Left hindlimb (tissue), 1 donor: ENCODE measurements at places on chromosomes 1 and 21.

- no peak for DNase-seq
Observed at GRCh38 chr1:150267896-150268295, 920 bp downstream of the APH1A start.

DNA sequence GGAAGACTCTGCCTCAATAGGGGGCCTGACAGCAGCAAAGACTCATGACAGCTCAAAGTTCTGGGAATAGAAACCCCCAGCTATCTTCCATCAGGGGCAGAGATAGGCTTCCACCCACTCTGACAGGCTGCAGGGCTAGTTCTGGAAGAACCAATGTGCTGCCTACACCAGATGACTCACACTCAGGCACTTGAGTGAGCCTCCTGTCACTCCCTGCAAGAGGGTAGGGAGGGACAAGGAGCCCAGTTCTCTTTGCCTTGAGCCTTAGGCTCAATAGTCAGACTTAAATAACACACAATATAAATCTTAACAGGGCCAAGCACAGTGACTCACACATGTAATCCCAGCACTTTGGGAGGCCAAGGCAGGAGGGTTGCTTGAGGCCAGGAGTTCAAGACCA is 386.4 kb downstream of the HHAT start:
- no peak for DNase-seq

DNA sequence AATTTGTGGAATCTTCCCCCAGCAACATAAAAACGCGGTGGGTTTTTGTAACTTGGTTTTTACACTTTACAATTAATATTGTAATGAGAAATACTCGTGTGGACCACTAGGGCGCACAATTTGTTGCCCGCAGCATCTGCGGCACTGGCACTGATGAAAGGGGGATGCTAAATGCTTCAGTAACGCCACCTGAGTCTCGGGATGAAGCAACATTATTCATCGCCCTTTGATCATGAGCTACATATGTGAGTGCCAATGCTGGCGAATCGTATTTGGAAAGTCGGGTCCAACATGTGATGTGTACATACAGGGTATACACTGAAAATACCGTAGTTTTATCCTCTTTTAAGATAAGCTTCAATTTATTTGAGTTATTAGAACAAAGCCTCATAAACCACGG is 34.2 kb upstream of the COX20 start:
- DNase-seq = no peak

DNA sequence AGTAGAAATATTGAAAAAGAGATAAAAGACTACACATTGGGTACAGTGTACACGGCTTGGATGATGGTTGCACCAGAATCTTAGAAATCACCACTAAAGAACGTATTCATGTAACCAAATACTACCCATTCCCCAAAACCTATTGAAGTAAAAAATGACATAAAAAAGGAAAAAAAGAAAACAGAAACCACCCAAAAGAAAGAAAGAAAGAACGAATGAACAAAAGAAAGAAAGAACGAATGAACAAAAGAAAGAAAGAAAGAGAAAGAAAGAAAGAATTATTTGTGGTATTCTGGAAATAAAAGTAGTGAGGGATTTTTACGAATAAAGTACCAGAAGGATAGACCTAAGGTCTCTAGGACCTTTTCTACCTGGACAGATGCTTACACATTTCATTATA is 42.1 kb downstream of the PHACTR4 start:
- no peak for DNase-seq

GRCh38 chr1:202012544-202013478 is 2.4 kb downstream of the ELF3 start:
- DNase-seq = no peak

GRCh38 chr1:60277269-60277668 is 203.7 kb upstream of the C1orf87 start:
- DNase-seq = no peak

GRCh38 chr1:206714331-206715058 is 29.8 kb downstream of the MAPKAPK2 start:
- no peak for DNase-seq

GRCh38 chr1:53214376-53214940 is 6.0 kb downstream of the CZIB start:
- no peak for DNase-seq

GRCh38 chr1:182330303-182330702 is 61.3 kb downstream of the GLUL start:
- no peak for DNase-seq

GRCh38 chr1:182207300-182207699 is 145.8 kb upstream of the ZNF648 start:
- no peak for DNase-seq

- DNase-seq = peak; percentile 65
Observed at GRCh38 chr21:38861056-38861455, 55.3 kb downstream of the ETS2 start.

DNA sequence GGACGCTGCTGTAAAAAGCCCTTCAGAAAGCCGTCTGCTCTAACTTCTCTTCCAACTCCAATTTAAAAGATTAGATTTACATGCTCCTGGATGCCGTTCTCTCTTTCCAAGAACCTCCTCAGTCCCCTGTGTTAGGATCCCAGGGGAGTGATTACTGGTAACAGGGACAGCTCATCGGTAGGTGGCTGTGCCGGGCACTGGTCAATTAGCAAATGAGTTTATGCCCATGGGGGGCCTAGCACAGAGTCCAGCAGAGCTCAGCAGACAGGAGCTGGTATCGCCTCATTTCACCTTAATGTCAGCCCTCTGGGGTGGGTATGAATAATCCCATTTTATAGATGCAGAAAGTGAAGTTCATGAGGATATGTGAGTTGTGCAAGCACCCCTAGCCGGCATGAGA is 191.9 kb downstream of the GRIK3 start:
- no peak for DNase-seq

DNA sequence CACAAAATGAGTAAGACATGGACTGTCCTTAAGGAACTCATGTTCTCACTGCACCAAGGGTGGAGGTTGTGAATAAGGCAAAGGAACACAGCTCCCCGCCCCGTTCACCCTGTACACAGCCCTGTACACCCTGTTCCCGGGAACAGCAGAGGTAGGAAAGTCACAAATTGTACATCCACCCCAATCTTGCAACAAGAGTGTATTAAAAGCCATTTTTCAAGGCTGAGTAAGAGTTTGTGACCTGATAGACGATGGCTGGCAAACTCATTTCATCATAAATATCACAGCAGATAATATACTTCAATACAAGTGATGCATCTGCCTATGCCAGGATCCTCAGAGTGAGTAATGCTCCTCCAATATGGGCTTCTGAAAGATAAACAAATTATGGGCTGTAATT is 52.5 kb upstream of the CAMK1G start:
- no peak for DNase-seq

- no peak for DNase-seq
Observed at GRCh38 chr1:119721896-119722295, 10.2 kb downstream of the PHGDH start.

DNA sequence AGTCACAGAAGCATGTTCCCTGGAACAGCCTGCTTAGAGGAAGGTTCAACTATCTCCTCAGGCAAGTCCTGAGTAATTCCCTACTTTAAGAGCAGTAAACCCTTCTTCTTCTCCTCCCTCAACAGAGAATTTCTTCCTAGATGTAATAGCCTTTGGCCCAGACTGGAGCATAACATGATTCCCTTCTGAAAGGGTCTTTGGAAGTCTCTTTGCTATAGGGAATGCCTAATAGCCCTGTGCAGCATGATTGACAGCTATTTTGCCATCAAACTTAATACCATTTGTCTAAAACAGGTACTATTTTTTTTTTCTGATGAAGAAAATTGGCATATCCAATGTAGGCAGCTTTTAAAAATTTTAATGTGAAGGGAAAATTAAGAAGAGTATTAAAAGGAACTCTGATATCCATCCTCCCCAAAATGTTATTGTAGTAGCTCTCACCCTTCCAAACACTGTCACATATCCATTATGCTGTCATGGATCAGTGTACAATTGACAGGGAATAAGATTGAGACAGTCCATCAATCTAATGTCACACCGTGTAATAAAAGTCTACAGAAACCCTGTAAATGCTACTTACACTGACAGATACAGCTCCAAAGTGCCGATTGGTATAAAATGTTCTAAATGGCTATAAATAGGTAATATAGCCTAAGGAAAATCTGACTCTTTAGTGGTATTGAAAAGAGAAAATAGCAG is 884.6 kb downstream of the TTLL7 start:
- no peak for DNase-seq

DNA sequence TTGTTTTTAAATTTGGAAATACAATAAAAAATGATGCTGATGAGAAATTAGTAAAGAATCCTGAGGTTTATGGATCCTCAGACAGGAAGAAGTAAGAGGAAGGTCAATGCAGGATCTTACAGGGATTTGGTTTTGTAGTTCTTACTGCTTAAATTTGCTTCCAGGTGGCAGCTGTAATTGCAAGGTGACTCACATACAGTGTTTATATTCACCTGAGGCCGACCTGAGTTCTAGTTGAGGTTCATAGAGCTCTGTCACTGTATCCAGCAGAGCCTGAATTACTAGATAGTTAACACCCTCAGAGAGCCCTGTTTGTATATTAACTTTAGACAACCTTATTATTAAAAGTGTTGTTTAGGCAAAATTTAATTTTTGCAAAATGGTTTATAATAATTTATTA is 1.4 kb upstream of the WDR26 start:
- no peak for DNase-seq

DNA sequence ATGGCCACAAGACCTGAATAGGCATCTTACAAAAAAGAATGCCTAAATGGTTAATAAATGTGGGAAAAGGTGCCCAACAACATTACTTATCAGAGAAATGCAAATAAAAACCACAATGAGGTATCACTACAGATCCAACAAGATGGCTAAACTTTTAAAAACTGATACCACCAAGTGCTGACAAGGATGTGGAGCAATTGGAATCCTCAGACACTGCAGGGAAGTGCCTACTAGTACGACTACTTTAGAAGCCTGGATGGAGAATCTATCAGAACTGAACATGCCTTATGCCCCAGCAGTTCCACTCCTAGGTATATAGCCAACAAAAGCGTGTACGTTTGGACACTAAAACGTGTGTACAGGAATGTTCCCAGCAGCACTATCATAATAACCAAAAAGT is 19.9 kb downstream of the TNFRSF8 start:
- DNase-seq = no peak

- DNase-seq = no peak
Observed at GRCh38 chr1:202879128-202879527, 9.8 kb downstream of the RABIF start.

GRCh38 chr1:83919872-83920271 is 79.1 kb downstream of the TTLL7 start:
- no peak for DNase-seq

- DNase-seq = no peak
Observed at GRCh38 chr1:227587968-227588367, 24.6 kb downstream of the ZNF678 start.

DNA sequence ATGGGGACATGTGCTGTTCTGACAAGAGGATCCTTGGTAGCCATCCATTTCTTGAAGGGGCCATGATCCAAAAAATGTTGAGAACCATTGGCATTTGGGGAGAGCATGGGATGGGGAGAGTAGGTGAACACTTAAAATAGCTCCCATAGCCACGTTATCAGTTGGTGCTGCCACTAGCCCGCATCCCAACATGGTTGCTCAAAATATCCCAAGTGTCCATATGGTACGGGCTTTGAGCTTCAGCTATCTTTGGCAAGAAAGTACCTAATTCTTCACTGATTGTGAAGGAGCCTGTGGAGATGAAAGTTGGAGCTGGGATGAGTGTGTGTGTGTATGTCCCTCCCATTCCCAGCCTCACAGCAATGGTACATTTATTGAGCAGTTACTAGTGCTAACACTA is 3.1 kb upstream of the ZNF648 start:
- DNase-seq = no peak

- DNase-seq = no peak
Observed at GRCh38 chr1:8164670-8165069, 138.6 kb upstream of the ERRFI1 start.

DNA sequence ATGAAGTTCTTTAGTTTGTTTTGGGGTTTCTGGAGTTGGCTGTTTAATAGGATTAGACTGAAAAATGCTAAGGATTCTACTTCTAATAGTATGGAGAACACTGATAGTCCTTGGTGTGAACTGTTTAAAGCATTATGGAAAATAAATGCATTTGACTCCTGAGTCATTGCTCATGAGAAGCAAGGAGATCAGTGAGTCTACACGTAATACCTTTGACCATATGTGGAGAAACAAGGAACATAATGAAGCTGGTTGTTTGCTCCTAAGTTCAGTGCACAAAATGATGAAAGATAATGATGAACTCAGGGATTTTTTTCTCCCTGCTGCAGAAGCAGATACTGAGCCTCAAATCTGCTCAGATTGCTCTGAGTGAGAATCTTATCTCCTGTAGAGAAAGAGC is 158.9 kb upstream of the COL11A1 start:
- DNase-seq = no peak

DNA sequence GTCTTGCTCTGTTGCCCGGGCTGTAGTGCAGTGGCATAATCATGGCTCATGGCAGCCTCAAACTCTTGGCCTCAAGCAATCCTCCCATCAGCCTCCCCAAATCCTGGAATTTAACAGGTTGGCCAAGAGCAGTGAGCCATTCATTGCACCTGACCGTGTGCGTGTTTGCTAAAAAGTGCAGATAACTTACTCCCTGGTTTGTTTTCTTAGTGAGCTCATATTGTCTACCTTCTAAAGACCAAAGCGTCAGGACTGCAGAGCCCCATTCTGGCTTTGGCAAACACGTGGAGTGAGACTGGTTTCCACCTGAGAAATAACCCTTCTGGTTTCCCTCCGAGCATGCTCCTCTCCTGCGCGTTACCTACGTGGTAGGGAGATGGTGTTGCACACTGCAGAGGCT is 32.2 kb upstream of the CA6 start:
- DNase-seq = no peak

DNA sequence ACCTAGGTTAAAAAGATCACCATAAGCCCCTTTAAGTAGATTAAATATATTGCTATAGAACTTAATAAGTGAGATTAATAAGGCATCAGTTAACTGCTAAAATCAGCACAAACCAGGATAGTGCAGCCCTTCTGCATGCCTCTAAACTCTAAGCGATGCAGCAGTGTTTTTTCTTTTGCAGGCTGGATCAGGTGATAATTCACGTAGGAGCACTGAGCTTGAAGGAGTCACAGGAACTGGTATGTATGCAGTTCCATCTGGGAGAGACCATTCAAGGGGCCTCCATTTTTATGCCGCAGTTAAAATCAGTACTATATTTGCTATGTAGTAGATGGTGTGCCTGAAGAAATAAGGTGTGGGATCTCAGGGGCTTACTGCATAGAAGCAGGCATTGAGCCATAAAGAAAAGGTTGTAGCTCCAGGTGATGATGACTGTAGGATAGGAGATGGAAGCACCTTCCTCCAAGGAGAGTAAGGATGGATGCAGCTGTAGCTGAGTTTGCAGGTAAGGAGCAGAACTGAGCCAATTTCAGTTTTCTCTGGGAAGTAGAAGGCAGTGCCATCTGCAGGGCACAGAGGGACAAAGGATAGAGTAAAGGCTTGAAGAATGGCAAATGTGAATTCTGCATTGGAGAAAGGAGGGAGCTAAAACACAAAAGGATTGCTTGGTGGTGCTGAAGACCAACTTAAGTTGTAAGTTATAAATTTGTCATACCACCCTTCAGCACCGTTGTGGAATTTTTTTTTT is 22.6 kb downstream of the NPL start:
- no peak for DNase-seq

GRCh38 chr1:176931526-176931925 is 233.0 kb downstream of the ASTN1 start:
- DNase-seq = no peak
